ENCODE measurements at places on chromosomes 3 and 15. TPM values are rescaled to one million over a fixed set of nuclear protein-coding genes. Genes with fewer than 3 reads are reported as not detected.
A peak's percentile ranks its signal among the peaks of the same experiment; 100 is the strongest.

DNA sequence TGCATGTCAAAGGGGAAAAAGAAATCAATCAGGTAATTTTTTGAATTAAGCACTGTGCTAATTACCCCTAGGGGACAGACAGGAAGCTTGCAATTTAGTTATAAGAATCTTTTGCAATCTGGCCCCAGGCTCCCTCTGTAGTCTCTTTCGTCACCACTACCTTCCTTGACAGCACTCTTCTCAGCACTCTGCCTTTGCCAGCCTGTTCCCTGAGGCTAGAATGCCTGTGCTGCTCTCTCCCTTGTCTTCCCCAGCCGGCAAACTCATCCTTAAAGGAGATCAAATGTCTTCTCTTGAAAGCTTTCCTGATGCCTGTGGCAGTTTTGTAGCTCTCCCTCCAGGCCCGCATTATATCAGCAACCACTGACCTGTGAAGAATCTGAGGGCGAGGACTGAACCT is 32.4 kb upstream of the PRTG start:
- peak; percentile 73 for DNase-seq

- DNase-seq, result no peak
Measured at GRCh38 chr3:133830071-133830470, 24.5 kb downstream of the SRPRB start.

DNA sequence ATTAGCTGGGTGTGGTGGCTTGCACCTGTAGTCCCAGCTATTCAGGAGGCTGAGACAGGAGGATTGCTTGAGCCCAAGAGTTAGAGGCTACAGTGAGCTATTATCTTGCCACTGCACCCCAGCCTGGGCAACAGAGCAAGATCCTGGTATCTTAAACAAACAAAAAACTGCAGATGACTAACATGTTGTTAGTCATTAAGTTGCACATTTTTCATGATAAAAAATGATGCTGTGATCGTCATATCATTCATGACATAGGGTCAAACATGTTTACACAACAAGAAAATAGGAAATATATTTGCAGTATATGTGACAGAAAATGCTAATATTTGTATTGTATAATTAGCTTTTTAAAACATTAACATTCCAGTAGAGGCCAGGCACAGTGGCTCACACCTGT is 20.2 kb upstream of the DAPK2 start:
- no peak for DNase-seq

ARPC4 gene
- total RNA-seq, result 158 TPM

DNA sequence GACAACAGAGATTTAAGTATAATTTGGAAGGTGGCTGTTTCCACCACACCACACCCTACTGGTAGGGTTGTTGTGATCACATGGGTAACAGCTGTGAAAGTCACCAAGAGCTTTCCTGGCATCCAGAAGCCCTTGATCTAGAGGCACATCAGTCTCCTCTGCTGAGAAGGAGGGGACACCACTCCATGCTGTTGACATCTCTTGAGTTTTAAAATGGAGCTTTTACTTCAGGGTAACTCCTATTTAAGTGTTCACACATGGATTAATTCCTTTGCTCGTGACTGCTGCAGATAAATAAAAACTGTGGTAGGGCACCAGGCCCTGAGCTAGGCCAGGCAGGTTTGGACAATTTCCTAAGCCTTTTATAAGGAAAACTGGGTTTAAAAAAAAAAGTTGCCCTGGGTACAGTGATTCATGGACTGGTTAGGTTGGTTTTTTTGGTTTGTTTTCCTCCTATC is 7.5 kb downstream of the EXOSC7 start:
- DNase-seq, result no peak

- no peak for DNase-seq
Measured at GRCh38 chr15:42070279-42070975, 23.9 kb downstream of the PLA2G4D start.

DNA sequence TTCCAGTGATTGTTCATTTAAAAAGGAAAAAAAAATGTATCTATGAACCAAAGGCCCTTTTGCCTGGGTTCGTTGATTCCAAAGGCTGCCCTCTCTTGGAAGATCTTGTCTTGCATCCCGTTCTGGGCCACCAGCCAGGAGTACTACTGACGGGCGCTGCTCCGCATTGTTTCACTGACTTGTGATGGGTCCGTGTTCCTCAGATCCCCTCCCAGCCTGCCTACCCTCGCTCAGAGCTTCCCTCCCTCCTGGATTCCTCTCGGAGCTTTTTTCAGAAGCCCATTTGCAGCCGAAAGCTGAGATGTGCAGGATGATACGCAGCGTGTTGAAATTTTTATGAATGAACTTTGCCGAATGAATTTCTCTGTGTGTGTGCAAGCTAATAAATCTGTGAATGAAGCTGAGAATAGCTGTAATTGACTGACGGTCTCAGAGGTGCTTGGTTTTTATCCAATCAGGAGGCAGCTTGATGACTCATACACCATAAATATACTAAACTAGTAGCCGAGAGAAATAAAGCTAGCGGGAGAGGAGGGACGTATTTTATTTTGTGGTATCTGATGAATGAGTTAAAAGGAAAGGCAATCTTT is at the start of gene SHC4:
TSS of gene SHC4 (minus strand) at position 396 of the 590 bp plus-strand sequence. CDS start 904 bp downstream, outside the sequence.
- DNase-seq, result peak; percentile 35

DNA sequence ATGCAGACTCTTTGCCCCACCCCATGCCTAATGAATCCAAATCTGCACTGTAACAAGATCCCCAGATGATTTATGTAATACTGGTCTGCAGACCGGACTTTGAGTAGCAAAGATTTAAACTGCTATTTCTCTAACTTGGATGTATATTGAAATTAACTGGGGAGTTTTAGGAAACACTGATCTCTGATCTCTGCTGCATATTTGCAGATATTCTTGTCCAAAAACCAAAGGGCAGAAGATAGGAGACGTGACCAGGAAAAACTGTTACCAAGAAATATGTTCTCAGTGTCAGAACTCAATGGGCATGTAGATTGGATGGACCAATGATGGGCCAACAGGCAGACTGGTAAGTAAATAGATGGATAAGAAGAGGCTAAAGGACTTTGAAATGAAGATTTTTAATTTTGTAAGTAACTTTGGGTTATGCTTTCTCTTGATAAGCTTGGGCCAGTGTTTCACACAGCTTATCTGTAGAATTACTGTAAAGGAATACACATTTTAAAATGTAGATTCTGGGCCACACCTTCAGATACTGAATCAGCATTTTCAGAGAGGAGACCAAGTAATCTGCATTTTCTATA is 64.5 kb upstream of the TP63 start:
- DNase-seq, result no peak

DNA sequence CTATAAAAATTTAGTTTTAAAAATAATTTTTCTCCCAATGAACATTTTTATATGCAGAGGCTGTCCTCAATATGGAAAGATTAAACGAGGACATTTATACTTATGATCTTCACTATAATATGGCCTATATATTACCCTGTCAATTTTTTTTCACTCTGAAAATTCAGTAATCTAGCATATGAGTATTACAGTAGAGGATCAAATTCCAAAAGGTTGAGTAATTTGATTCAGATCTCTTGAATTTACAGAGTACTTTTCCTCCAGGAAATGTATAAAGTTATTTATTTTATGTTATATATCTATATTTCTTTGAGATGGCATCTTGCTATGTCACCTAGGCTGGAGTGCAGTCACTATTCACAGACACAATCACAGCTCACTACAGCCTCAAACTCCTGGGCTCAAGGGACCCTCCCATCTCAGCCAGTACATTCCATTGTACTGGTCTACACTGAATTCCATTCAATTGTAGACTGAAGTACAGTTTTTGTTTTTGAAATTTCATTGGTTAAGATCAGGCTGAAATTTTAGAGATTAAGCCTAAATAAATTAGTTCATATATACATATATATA is 16.3 kb upstream of the TRPM7 start:
- no peak for DNase-seq

DNA sequence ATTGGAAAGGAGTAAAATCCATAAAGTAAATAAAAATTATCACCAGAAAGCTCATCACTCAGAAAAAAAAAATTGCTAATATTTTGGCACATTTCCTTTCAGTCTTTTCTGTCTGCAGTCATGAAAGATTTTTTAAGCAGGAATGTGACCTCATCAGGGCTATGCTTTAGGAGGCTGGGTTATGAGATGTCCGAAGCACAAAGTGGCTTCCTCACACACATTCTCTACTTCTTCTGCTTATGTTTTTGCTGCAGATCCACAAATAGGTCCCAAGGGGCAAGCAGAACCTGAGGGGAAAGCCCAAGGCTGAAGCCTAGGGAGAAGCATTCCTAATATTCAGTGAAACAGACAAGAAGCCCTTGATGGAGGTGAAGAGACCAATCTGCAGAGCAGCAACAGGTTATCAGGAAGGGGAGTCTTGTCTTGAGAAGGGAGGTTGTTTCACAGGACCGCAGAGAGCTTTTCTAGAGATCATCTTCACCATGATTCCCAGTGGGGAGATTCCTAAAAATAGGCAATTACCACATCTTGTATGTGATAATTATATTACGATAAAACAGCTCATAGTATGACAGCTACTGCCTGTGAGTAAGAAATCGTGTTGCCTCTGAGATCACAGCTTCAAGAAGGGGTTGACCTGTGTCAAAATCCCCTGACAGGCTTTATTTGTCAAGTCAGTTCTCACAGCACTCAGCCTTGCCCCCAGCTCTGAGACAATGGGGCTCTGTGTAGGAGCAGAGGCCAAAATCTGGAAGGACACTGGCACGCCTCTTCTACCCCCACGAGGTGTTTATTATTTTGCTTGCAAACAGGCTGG is 60.5 kb downstream of the IGF2BP2 start:
- no peak for DNase-seq

- DNase-seq, result no peak
Measured at GRCh38 chr3:136543385-136543784, 208.8 kb downstream of the STAG1 start.

MAGEL2 gene
- total RNA-seq, result not detected

DNA sequence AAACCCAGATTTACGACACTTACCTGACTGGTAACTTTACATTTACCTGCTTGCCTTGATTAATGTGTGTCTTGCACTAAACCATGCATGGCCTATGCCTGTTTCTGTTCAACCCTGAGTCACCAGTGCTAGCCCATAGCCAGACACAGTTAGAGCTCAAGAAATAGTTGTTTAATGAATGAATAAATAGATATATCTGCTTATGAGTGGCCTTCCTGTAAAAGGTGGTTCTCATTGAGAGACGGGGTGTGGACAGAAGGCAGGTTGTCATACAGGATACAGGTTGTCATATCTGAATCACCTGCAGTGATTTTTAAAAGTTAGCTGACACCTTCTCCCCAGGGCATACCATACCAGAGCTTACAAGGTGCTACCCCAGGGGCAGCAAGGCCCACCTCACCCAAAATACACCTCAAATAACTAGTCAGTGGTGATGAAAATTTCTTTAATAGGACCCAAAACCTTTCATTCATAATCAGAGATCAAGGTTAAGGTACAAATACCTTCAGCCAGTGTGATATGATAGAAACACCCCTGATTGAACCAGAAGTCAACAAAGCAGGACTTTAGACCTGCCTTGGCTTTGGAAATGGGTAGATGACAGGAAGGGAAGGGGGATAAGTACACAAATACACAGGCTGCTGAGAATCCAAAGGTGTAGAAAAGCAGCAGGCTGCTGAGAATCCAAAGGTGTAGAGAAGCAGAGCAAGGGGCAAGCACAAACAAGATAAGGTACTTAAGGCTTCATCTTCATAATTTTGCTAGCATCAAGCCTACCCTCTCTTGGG is 45.4 kb upstream of the TSC22D2 start:
- DNase-seq, result no peak

DNA sequence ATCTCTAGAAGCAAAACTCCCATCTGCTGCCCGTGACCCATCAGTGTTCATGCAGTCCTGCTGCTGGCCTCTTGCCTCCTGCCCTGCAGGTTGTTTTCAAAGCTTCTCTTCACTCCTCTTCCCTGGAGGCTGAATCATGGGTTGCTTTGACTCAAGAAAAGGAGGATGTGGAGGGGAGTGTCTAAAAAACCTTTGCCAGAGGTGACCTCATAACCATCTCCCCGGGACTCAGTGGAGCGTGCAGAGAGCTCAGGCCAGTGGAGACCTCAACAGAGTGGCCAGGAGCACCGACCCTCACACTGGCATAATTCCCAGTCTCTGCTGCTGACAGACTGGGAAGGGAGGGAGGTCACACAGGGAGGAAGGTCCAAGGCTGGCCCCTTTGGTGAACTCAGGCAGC is 60.9 kb upstream of the ITGA11 start:
- no peak for DNase-seq

GRCh38 chr15:43168192-43169107 is 16.8 kb upstream of the CCNDBP1 start:
- DNase-seq, result no peak

- no peak for DNase-seq
Measured at GRCh38 chr3:50192124-50192523, 714 bp downstream of the GNAT1 start.

- DNase-seq, result peak; percentile 67
Measured at GRCh38 chr3:169668957-169669741, 5.6 kb upstream of the MECOM start.

GRCh38 chr3:13144163-13145023 is 71.2 kb upstream of the IQSEC1 start:
- peak; percentile 32 for DNase-seq

TMEM42 gene
- total RNA-seq, result 8.8 TPM

ITIH4 gene
- total RNA-seq, result 3.7 TPM

VEPH1 gene
- total RNA-seq, result 11.0 TPM

GRCh38 chr15:43828061-43828657 is 1.4 kb downstream of the WDR76 start:
- no peak for DNase-seq

DNA sequence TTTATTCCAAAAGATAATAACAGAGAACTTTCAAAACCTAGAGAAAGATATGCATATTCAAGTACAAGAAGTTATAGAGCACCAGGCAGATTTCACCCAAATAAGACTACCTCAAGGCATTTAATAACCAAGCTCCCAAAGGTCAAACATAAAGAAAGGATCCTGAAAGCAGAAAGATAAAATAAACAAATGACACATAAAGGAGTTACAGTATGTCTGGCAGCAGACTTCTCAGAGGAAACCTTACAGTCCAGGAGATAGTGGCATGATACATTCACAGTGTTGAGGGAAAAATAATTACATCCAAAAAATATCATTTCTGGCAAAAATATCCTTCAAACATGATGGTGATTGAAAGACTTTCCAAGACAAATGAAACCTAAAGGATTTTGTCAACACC is 185.8 kb upstream of the POU1F1 start:
- no peak for DNase-seq

SCAMP5 gene
- total RNA-seq, result 9.2 TPM

DNA sequence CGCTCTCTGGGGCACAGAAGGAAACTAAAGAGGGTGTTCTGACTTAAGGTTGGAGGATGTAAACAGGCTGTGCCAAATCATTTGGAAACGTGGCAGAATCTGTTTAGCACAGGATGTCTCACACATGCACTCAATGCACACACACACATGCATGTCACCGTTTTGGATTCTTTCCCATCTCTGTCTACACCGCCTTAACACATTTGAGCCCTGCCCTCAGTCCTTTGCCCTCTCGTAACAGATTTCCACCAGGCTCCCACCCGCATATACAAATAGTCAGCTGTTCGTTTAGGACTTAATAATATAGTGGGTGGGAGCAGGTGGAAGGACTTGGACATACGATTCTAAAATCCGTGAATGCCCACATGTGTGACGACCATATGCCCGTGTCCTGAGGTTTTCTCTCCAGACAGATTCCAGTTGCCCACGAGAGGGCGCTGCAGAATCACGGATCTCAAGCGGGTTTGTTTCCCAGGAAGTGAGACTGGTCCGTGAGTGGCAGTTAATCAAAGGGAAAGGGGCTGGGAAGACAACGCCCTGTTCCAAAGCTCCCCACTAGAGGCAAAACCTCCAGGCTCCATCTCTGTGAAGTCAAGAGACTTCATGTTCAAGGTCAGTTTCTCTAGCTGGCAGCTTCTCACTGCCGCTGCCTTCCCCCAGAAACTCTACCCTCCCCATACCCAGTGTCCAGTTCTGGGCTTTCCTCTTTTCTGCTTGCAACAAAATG is 44.5 kb downstream of the NOX5 start:
- peak; percentile 87 for DNase-seq

SATB1 gene
- total RNA-seq, result 13.8 TPM

Data from Caco-2 (cell line).